ENCODE measurements at places on chromosomes 6 and 20.
A peak's percentile ranks its signal among the peaks of the same experiment; 100 is the strongest.

GRCh38 chr6:147949981-147950622 is 392.5 kb upstream of the SASH1 start:
- no peak for DNase-seq

DNA sequence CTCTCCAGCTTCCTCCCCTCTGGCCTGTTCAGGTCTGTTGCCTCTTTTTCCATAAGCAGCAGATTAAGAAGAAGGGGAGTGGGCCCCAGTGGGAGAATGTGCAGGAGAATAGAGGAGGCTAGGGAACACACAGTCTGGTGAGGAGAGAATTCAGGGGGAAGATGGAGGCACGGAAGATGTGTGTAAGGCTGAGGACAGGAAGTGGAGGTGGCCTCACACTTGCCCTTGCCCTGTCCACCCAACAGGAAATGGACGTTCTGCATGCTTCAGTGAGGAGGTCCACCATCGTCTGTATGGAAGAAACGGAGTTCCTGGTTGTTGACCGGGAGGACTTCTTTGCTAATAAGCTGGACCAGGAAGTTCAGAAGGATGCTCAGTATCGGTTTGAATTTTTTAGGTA is 16.0 kb downstream of the CNBD2 start:
- no peak for DNase-seq

DNA sequence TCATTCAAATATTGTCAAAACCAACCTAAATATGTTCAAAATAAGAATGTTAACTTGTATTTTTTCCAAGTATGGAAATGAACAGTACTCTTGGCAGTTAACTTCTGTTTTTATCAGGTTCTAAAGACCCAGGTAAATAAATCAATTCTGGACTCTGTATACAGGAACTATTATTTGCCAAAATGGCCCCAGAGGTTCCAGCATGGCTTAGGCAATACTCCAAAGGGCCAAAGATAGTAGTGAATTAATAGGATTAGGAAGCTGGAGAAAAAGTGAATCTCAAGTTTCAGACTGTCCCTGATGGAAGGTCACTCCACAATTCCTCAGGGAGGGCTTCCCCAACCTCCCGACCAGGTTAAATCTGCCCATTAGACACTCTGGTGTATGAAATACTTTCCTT is 6.7 kb downstream of the BACH2 start:
- DNase-seq = no peak

- DNase-seq = no peak
These were observed 9.8 kb downstream of the POPDC3 start for GRCh38 chr6:105170059-105170458.

GRCh38 chr6:166952567-166953486 is 3.5 kb downstream of the RNASET2 start:
- DNase-seq = no peak

- no peak for DNase-seq
These were observed 61.9 kb upstream of the OPRM1 start for GRCh38 chr6:153976921-153977693.

- no peak for DNase-seq
These were observed 1235.4 kb upstream of the GJE1 start for GRCh38 chr6:140897349-140897748.

GRCh38 chr6:111417181-111417585 is 65.8 kb downstream of the REV3L start:
- DNase-seq = no peak

- no peak for DNase-seq
These were observed 80.4 kb upstream of the BTN3A2 start for GRCh38 chr6:26284537-26285142.

DNA sequence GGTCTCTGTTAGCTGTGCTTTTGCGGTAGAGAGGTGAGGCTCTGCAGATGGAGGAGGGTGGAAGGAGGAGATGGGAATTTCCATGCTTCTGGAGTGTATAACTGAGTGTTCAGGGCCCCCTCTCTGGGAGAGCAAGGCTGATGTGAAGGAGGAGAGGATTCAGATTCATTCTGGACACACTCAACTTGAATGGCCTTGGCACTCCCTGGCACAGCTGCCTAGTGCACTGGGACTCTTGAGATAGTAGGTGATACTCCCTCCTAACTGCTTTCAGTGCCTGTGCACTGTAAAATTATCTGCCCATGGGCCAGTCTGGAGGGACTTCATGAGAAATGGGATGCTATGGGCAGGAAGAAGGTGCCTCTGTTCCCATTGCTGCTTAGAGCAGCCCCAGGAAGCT is 54.2 kb upstream of the MYL9 start:
- no peak for DNase-seq

- DNase-seq = no peak
These were observed 68.4 kb downstream of the YTHDF1 start for GRCh38 chr20:63147532-63147931.

DNA sequence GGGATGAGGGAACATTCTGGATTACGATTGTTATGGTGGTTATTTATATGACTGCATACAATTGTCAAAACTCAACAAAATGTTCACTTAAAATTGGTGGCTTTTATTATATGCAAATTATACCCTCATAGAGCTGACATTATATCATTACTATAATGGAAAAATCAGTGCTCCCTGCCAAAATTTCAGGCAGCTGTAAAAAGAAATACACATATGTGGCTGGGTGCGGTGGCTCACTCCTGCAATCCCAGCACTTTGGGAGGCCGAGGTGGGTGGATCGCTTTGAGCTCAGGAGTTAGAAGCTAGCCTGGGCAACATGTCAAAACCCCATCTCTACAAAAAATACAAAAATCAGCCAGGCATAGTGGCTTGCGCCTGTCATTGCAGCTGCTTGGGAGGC is 75.8 kb upstream of the SULF2 start:
- DNase-seq = no peak

GRCh38 chr6:166344240-166344639 is 1.9 kb upstream of the SFT2D1 start:
- no peak for DNase-seq

DNA sequence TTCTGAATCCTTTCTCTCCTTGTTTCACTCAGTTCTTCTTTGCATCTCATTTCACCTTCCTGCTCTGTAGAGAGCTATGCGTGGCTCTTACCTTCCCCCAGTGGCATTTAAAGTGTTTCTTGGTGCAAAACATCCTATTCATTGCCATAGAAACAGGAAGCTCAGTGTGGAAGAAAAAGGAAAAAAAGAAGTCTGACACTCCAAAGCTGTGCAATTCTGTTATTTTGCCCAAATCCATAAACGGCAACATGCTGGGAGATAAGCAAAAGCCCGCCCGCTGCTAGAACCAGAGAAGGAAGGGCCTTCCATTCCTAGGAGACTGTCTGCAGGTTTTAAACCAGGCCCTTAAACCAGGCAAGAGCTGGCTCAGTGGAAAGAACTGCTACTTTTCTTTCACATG is 247.1 kb downstream of the HIVEP2 start:
- no peak for DNase-seq

- DNase-seq = no peak
These were observed 12.4 kb downstream of the PKIG start for GRCh38 chr20:44594730-44595129.

DNA sequence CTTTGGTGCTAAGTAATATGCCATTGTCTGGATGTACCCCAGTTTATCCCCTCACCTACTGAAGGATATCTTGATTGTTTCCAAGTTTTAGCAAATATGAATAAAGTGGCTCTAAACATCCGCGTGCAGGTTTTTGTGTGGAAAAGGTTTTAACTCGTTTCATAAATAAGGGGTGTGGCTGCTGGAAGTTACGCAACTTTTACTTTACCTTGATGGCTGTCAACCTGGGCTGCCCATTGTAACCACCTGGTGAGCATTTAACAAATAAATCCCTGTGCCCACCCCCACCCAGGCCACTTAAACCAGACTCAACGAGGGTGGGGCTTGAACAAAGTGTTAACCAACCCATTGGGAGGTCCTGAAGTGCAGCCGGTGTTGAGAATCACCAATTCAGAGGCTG is 187.8 kb downstream of the NRN1 start:
- no peak for DNase-seq

- DNase-seq = no peak
These were observed 278.7 kb upstream of the CITED2 start for GRCh38 chr6:139653111-139653510.

GRCh38 chr6:15447546-15448267 is 201.8 kb downstream of the JARID2 start:
- no peak for DNase-seq

GRCh38 chr6:136550330-136551071 is at the start of gene MAP7:
MAP7 (minus strand) TSS chr6:136550422; CDS start chr6:136550408, 14 bp downstream.
- DNase-seq = peak; percentile 22

DNA sequence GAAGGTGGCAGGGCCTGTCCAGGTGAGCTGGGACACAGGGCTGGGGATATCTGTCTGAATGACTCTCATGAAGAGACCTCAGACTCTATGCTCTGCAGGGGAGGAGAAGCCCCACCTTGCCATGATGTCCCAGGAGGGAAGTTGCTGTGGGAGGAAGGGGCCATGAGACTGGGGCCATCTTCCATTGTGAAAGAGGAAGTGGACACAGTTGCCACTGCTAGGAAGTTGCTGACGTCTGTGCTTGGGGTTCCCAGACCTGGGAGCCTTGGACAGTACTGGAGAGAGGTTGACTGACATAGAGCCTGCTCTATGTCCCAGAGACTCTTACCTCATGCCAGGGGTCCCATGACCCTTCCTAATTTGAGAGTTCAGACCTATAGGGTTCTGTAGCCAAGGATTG is 24.5 kb downstream of the SIRPB1 start:
- DNase-seq = no peak

GRCh38 chr6:138309695-138310094 is 68.0 kb upstream of the SMIM28 start:
- DNase-seq = no peak

DNA sequence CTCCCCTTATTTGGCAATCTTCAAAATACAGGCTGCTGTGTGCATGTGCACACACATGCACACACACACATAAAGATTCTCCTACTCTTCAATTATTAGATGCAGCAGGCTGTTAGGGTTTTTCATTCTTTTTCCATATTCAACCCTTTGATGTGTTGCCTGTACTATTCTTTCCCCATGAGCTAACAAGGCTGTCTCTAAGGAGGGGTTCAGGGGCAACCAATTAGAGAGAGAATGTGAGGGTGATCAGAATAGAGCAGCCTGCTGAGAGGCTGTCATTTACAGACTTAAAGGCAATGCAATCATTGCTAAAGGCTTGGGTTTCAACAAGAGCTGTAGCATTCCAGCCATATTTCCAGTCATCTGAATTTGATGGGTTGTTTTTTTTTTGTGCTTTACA is 467.4 kb upstream of the ID4 start:
- DNase-seq = no peak

GRCh38 chr6:30716879-30717128 is 277 bp downstream of the MDC1 start:
- DNase-seq = no peak

DNA sequence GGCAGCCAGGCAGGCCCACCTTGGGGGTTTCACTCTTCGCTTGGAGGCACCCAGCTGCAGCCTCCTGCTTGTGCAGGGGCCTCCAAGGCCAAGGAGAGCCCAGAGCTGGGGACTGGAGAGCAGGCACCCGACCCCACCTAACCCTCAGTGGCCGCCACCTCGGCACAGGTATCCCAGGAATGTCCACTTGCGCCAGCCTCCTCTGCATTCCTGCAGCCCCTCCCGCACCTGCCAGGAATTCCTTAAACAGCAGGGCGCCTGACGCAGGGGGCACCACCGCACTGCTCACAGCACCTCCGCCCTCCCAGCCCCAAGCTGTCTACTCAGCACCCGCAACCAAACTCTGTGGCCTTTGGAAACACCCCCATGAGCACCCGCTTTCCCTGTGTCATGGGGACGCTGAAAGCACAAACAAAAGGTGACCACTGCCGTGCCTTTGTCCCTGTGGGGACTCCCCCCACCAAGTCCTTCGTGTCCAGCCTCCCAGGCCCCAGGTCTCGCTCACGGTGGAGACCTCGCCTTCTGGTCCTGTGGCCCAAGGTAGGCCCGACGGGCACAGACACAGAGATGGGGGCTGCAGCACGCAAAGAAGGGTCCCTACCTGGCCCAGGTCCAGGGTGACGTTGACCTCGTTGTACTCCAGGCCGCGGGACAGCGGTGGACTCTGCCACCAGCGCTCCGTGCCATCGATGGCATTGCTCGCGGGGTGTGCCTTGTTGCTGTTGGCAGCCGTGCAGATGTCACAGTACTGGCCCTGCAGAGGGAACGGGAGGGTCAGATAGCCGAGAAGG is 5.1 kb downstream of the LAMA5 start:
- no peak for DNase-seq

- DNase-seq = no peak
These were observed 62.6 kb upstream of the SIRPA start for GRCh38 chr20:1832634-1833033.

- DNase-seq = no peak
These were observed 54.3 kb upstream of the SPACA1 start for GRCh38 chr6:87993356-87993755.

GRCh38 chr6:109512271-109512817 is 29.3 kb upstream of the ZBTB24 start:
- no peak for DNase-seq

DNA sequence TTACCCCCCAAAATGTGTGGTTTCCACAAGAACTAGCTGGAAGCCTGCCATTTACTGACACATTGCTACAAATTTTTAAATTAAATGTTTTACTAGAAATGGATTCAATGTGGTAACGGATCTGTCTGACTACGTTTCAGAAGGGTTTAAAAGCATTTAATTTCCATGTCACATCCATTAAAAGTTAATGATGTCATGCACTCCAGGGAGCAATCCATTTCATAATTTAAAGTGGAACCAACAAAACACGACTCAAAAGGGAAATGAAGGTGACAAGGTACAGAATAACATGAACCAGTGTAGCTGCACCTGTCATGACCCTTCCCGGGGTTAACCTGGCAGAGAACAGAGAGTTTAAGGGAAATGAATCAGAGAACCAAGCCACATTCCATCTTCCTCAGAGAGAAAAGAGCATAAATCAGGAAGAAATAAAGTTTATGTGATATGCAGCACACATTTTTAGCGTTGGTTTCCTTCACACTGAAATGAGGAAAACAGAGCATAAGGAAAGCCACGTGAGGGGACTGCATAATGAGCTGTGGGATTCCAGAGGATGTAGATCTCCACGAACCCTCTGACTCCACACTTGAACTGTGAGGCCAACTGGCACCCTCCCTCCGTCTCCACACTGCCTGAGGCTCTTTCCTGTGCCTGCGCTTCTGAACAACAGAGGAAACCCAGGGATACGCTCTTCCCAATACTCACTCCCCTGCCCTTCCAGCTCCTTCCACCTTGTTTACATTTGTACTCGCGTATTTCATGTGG is 170.3 kb upstream of the AHI1 start:
- no peak for DNase-seq

DNA sequence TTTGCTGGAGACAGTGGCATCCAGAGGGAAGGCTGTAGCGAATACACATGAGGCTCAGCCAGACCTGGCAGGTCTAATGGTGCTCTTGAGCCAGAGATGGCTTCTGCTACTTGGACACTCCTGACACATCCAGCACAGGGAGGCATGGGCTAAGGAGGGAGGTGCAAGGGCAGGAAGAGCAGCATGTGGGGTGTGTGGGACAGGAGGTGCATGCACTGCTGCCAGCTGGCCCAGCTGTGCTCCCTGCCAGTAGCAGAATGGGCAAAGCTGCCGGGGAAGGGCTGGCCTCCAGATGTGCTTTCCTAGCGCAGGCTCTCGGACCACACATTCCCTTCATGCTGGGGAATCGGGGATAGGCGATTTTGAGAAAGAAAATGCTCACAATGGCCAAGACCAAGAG is 309.2 kb downstream of the CDC5L start:
- no peak for DNase-seq

Data from stimulated activated CD8-positive, alpha-beta memory T cell treated with anti-CD3 and anti-CD28 coated beads, Interleukin-7, amount 100 ng/mL, for 24 hours (primary cell).